ENCODE measurements at places on chromosomes 2 and 18. TPM values are rescaled to one million over a fixed set of nuclear protein-coding genes. Genes with fewer than 3 reads are reported as not detected.

The SNRNP200 gene
- 55.0 TPM for total RNA-seq

The SLC4A3 gene
- 8.8 TPM for total RNA-seq

The ALPI gene
- not detected for total RNA-seq

The MC5R gene
- total RNA-seq: not detected

The ARHGAP25 gene
- total RNA-seq: 3.2 TPM

The CXCR4 gene
- 3.2 TPM for total RNA-seq

The CFAP65 gene
- not detected for total RNA-seq

The GPATCH11 gene
- 5.7 TPM for total RNA-seq

The PLEKHH2 gene
- total RNA-seq: 1.8 TPM

The PPIL3 gene
- total RNA-seq: 53.0 TPM

The MDH1 gene
- total RNA-seq: 125 TPM

The CCDC85A gene
- total RNA-seq: 0.06 TPM

The RETSAT gene
- total RNA-seq: 42.2 TPM

The BUB1 gene
- 2.2 TPM for total RNA-seq

The SIX3 gene
- not detected for total RNA-seq

The GPAT2 gene
- total RNA-seq: 2.3 TPM

The VWC2L gene
- not detected for total RNA-seq

The WDSUB1 gene
- 3.2 TPM for total RNA-seq

The IL36A gene
- total RNA-seq: not detected

The PCARE gene
- not detected for total RNA-seq

The CCBE1 gene
- 11.7 TPM for total RNA-seq

The GPR155 gene
- total RNA-seq: 2.5 TPM

The TANK gene
- total RNA-seq: 47.6 TPM

The PLA2R1 gene
- 20.8 TPM for total RNA-seq

The CPLX4 gene
- not detected for total RNA-seq

The RAB6C gene
- total RNA-seq: not detected

The TOGARAM2 gene
- 0.94 TPM for total RNA-seq

The MAPRE3 gene
- total RNA-seq: 14.4 TPM
